Daoy (cell line): ENCODE measurements at places on chromosomes 3 and 15. TPM values are rescaled to one million over a fixed set of nuclear protein-coding genes. Genes with fewer than 3 reads are reported as not detected.

The EFCC1 gene
- total RNA-seq, result not detected in 2 replicates

The NPHP3 gene
- total RNA-seq, result 18.4 and 40.2 TPM in 2 replicates

The MYO5A gene
- 57.4 and 60.8 TPM in 2 replicates for total RNA-seq

The TGM4 gene
- total RNA-seq, result 0.17 and 0.51 TPM in 2 replicates

The DISP2 gene
- 0.51 and 1.1 TPM in 2 replicates for total RNA-seq

The TIGIT gene
- total RNA-seq, result not detected in 2 replicates

The GADL1 gene
- not detected in 2 replicates for total RNA-seq

The GMPPB gene
- 30.8 and 42.0 TPM in 2 replicates for total RNA-seq

The EHD4 gene
- 21.9 and 26.9 TPM in 2 replicates for total RNA-seq

The ARGFX gene
- not detected in 2 replicates for total RNA-seq

The CHST2 gene
- total RNA-seq, result 9.5 and 14.2 TPM in 2 replicates

The IGSF10 gene
- not detected in 2 replicates for total RNA-seq

The TRAIP gene
- 6.6 and 10.4 TPM in 2 replicates for total RNA-seq

The AMT gene
- 0.06 TPM in 1 of 2 replicates, not detected in the other for total RNA-seq

The GPR149 gene
- total RNA-seq, result not detected in 2 replicates

The GP9 gene
- not detected in 2 replicates for total RNA-seq

The NRROS gene
- 2.1 and 2.5 TPM in 2 replicates for total RNA-seq

The MYLK gene
- total RNA-seq, result 48.9 and 52.7 TPM in 2 replicates

The RBP2 gene
- total RNA-seq, result not detected in 2 replicates

The GRK7 gene
- not detected in 2 replicates for total RNA-seq

The CD86 gene
- 0.15 and 0.29 TPM in 2 replicates for total RNA-seq

The MYZAP gene
- 1.2 and 1.4 TPM in 2 replicates for total RNA-seq

The LCTL gene
- total RNA-seq, result 0.57 TPM in 1 of 2 replicates, not detected in the other

The ILDR1 gene
- not detected in 2 replicates for total RNA-seq

The LRRN1 gene
- not detected in 2 replicates for total RNA-seq

The SST gene
- total RNA-seq, result not detected in 2 replicates

The HACD2 gene
- 23.1 and 26.7 TPM in 2 replicates for total RNA-seq

The IQCH gene
- total RNA-seq, result 3.2 and 10.7 TPM in 2 replicates

The SAMD7 gene
- not detected in 2 replicates for total RNA-seq
